HFFc6 (cell line): ENCODE measurements at places on chromosomes 6 and 20.

- no peak for DNase-seq
Observed at GRCh38 chr6:161830866-161831616, 557.2 kb upstream of the AGPAT4 start.

DNA sequence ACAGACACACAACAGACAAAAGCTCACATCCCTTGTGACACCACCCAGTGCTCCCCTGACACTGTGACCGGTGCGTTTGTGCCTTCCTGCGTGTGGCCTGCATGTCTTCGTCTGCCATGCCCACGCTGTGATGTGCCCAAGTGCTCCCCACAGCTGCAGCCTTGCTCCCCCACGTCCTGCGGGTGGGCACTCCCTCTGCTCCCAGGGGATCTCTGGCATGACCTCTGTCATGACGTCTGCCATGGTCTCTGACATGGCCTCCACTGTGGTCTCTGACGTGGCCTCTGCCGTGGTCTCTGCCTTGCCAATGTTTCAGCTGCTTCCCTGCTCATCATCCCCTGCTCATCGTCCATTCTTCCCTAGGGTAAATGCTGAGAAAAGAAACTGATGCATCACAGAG, 200.9 kb downstream of the DLL1 start:
- no peak for DNase-seq

DNA sequence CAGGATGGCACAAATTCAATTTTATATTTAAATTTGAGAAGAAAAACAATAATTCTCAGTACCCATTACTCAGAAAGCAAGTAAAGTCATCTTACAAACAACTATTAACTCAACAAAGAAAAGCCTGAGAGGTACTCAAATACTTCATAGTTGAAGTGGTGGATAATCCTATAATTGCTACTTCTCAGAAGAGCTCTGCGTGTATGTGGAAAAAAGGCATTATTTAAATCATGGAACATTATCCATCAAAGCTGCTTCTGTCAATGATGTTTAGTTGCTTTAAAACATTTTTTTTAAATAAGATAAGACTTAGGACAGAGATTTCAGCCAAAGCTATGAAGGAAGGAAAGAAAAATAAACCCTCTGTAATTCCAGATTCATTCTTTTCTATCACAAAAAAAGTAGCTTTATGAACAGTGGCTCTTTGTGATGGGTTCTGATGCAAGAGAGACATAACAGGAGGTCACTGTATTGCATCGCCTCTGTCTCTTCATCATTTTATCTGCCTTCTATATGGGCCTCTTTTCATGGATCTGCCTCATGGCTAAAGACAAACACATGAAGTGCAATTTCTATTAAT, 367.9 kb upstream of the SLC35B3 start:
- no peak for DNase-seq

DNA sequence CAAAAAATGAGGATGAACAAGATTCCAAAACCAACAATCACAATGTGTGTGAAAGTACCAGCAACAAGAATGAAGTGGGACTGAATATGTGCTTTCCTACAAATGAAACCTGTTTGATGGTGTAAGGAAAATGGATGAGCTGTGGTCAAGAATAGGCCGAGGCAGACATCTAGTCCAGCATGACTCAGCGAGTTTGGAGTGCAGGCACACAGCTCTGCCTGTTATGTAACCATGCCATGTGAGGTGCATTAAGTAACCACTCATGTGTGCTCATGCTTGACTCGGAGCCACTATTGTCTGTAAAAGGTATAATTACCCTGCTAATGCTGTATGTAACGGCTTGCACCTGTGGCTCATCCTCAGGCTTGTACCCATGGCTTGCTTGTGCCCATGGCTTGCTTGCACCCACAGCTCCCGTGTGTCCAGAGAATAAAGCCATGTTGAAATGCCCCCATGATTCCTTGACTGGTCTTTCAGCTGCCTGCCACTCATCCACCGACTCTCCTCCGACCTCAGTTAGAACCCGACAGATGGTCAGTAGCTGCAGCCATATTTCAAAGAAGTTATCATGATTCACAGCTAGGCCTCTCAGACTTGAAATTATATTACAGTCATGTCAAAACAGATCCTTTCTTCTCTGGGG, 98.7 kb downstream of the BACH2 start:
- peak; percentile 43 for DNase-seq

DNA sequence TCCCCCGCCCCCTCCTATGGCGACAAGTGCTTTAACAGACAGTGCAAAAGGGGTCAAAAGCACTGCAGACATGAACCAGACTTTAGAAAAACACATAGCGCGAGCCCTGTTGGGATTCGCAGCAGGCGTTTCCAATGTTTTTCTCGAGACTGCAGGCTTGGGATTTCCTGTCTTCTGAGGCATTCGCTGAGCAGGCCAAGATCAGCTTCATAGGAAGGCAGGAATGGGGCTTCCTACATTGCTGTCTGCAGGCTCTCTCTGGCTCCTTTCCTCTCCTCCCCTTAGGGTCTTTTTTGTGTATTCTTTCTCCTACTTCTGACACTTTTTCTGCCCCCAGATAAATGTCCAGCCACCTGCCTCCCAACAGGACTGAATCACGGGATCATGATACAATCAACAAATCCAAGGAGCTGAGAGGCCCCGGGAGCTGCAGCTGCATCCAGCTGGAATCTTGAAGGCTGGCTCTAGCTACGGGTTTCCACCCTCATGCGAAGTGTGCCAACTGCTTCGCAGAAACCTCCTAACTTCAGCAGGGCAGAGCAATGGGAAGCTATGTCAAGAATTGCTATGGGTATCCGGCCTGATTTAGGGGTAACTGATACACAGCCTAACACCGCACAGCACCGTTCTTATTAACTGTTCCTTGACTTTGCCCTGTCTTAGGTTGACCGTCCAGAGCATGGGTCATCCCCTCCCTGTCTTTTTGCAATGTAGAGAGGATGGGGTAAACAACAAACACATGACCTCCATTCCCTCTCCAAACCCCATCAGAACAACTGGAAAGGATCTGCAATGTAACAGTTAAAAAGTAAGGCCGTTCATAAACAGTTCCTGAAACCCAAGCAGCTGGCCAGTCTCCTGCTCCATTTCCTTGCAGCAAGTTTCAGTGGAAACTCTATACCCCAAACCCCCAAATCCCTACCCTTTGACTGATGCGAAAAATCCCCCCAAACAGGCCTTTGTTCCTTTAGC, 31.5 kb downstream of the SNX5 start:
- peak; percentile 38 for DNase-seq

- no peak for DNase-seq
Observed at GRCh38 chr6:73644030-73644429, 9.8 kb downstream of the SLC17A5 start.

DNA sequence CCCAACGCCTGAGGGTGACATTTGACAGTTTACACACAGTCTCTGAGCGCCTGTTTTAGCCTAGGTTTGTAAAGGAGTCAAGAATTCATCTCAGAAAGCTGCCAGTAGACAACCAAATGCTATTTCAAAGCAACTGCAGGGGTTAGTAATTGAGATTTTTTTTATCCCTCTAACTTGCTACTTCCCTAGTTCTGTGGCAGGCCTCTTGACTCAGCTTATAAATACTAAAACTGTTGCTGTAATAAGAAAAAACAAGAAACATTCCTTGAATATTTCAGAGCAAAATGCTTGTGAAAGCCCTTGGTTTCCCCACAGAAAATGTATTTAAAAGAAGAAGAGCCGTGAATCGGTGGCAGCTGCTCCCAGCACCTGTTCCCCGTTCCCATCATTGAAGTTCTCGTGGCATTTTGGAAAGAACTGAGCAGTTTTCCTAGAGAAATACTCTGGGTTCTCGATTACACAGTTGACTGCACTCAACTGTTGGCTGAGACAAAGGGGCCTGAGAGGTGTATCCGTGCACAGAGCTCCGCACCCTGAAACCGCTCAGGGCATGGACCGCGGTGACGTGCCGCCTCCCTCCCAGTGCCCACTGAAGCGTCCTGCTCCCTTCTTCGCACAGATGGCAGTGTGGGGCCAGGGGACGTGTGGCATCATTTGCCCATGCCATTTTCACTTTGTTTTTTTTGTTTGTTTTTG, 20.9 kb downstream of the DLL1 start:
- DNase-seq = peak; percentile 16

DNA sequence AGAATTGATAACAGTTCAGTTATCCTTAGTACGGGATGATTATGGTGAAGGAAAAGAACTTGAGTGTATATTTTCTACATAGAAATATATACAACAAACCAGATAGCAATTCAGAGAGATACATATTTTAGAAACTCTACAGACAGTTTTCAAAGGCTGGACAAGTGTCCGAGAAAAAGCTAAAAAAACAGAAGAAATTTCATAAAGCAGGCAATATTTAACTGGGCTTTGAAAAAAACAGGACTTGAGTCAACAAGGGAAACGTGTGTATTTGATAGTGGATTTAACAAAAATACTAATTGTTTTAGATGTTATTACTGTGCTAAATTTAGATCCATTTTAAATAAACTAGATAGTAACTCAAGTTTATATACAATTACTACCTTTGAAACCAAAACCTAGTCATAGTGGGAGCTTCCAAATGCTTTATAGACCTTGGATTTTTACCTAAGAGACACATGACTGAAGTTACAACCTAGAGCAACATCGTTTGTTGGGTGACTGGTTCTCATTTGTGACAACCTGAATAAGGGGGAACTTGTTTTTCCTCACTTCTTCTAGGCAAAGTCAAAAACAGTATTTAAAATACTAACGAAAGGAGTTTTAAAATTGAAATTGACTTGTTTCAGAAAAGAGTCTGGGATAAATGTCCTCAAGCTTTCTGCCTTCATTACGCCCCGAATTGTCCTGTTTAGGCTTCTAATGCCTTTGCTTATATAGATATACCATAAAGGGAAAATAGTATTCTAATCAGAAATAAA, 116.7 kb upstream of the PRSS16 start:
- DNase-seq = no peak

- DNase-seq = no peak
Observed at GRCh38 chr6:502761-503160, 111.2 kb downstream of the IRF4 start.

DNA sequence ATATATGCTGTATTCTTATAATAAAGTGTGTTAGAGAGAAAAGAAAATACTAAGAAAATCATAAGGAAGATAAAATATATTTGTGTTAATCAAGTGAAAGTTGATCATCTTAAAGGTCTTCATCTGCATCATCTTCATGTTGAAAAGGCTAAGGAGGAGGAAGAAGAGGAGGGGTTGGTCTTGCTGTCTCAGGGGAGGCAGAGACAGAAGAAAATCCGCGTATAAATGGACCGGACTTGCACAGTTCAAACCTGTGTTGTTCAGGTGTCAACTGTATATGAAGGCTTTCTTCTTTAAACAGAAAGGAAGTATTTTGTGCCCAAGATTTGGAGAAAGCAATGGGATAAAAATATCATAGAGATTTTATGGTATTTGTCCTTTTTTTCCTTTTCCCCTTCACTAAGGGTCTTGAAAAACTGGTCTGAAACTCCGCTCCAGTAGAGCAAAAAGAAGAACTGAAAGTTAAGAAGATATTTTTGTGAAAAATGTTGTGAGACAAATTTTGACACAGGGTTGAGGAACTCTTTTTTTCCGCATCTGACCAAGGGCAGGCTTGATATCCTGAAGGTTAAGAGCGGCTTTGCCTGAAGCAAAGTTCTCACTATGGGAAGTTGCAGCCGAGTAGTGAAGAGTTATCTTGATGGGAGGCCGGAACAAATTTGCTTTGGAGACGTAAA, 350.7 kb downstream of the LAMA2 start:
- DNase-seq = no peak

DNA sequence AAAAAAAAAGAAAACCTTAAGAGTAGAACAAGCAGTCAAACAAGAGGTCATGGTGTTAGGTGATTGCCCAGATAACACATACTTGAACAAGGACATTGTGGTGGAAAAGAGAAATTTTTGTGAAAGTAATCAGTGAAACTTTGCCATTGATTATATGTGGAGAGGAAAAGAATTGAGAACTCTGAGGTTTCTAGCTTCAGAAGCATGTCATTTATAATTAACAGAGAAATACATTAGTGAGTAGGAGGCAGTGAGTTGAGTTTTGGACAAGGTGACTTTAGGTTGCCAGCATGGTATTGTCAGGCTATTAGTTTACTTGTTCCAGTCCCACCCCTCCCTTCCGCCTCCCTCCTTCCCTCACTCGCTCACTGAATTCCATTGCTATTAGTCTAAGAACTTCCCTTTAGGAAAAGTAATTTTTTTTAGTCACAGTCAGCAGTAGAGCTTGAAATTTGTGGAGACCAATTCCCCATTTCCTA, 17.2 kb downstream of the TAB2 start:
- DNase-seq = peak; percentile 73
